ENCODE measurements at places on chromosomes 1 and 21.

DNA sequence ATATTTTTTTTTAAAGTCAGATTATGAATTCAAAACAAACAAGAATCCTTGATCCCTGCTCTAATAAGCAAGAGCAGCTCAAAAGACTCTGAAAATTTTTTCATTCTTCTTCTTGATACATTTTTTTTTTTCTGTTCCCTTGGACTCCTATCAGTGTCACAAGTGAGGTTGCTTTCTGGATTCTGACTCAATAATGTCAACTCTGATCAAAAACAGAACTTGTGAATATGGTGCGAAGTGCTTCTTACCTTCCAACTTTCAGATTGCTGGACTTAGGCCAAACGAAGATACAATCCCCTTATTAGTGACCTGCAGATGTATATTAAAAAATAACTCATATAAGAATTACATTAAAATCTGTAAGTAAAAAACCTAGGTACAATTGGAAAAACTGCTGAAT is 136.1 kb downstream of the GPATCH2 start:
- DNase-seq: no peak

GRCh38 chr1:220957233-220957605 is 78.0 kb downstream of the HLX start:
- peak; percentile 31 for DNase-seq

- DNase-seq: no peak
Measured at GRCh38 chr1:183911285-183911684, 106.4 kb downstream of the RGL1 start.

- DNase-seq: peak; percentile 95
Measured at GRCh38 chr1:58874757-58875755, 91.2 kb upstream of the JUN start.

DNA sequence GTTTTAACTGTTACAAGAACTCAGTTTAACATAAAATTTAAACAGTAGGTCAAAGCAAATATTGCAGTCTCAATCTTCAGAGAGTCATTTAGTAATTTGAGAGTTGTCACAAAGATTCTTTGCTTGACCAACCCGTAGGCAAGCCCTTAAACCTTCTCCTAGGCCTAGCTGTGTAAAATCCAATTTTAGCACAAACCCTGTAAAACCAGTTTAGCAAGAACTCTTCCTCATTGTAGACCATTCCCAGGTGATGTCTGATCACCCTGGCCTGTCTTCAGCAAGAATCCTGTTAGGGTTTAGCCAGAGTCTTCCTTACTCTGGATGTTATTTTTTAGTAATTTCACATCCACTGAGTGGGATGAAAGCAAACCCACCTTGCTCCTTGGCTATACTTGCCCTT is 30.1 kb downstream of the LRIG2 start:
- DNase-seq: no peak

DNA sequence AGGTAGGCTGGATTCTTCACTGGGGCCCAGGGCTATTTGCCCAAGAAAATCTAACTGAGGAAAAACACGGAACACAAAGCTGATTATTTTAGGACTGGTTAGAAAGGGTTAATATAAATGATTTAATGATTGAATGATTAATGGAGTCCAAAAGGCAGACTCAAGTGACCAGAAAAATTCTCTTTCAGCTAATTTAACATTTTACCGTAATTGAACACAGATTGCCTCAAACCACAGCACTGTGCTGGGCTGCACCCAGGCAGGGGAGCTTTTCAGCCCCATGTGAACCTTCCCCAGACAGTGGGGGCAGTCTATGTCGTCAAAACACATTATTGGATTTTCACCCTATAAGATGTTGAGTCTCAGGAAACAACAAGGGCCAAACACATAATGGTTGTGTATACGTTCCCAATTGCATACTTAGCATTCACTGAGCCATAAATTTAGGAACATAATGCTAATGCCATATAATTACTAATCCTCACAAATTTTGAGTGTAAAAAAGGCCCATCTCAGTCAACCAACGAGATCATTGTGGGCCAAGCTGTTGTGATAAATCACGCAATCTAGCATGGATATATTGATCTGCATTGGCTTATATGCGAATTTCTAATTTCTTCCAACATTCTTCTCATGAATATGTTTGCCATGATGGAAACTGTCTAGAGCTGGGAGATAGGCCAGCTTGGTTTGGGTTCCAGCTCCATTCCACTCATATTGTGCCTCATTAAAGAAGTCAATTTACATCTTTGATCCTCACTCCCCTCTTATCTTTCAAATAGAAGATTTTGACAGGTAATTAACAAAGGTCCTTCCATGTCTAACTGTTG is 27.7 kb downstream of the DSCAM start:
- DNase-seq: no peak

- DNase-seq: no peak
Measured at GRCh38 chr21:36396325-36396724, 11.1 kb downstream of the CHAF1B start.

DNA sequence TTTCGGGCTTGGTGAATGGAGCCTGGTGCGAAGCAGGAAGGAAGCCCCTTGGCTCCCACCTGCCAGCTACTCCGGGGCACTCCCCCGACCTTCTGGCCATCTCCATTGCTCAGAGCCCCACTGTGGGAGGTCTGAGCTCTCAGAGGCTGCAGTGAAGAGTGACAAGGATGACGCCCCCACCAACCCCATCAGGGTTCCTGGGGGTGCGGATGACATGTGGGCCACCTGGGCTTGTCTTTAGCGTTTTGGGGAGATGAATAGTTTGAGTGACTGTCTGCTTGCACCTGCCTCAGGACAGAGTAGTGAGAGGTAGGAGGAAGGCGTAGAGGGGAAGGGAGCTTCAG is 43.2 kb upstream of the LBR start:
- no peak for DNase-seq

DNA sequence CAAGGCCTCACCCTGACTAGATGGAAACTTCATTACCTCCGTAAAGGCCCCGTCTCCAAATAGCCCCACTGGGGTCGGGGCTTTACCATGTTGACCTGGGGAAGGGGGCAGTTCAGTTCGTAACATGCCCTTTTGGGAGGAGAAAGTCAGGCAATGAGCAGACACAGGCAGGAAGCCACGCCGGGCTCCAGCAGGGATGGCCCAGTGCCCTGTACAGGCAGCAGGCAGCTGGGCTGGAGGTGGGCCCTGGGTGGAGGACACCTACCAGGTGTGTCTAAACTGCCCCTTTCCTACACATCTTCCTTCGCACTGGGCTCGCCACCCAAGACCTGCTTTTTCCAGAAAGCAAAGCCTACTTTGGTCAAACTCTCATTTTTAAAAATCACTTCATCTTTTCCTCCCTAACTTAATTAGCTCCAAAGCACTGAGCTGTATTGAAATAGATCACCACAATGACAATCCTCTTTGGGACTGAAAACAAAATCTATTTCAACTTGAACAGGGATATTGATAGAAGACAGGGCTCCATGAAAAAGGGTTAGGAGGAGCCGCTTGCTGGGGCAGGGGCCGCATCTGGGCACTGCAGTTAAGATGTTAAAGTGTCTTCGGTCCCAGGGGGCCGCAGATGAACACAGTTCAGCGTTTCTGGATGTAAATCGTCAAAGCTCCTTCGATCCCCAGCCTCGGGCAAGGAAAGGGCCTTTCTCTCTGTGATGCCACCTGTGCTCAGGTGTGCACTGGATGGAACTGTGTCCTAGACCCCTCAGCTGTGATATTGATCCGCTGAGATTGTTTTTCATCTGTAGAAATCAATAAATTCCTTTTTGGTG is 104.6 kb downstream of the PDE9A start:
- no peak for DNase-seq

- DNase-seq: no peak
Measured at GRCh38 chr1:230818367-230818766, 50.0 kb downstream of the C1orf198 start.

DNA sequence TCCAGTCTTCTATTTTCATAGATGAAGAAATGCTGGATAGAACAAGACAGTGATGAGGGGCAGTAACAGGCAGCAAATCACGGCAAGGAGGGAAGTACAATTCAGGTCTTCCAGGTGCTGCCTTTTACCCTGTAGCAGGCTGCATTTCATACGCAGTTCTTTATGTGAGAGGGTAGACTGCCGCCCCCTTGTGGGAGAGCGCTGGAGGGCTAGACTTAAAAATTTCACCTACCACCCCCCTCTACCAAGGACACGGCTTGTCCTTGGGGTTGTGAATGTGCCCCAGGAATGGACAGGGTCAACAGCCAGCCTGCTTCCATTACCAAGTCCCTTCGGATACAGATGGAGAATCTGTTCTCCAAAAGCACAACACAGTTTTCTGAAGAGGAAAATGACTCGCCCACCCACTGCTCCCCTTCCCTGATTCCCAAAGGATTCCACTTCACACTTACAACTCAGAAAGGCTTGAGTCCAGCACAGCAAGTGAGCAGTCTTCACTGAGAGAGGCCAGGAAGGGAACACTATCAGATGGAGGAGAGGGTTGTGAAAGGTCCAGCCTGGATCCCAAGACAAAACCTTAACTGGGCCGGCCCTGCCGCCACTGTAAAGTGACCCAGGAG is 7.4 kb downstream of the WDR77 start:
- peak; percentile 26 for DNase-seq

GRCh38 chr21:38334866-38335265 is 78.1 kb downstream of the KCNJ15 start:
- DNase-seq: no peak

- no peak for DNase-seq
Measured at GRCh38 chr1:157111396-157112165, 12.0 kb upstream of the ETV3L start.

- DNase-seq: no peak
Measured at GRCh38 chr1:112934577-112934976, 21.4 kb downstream of the SLC16A1 start.

DNA sequence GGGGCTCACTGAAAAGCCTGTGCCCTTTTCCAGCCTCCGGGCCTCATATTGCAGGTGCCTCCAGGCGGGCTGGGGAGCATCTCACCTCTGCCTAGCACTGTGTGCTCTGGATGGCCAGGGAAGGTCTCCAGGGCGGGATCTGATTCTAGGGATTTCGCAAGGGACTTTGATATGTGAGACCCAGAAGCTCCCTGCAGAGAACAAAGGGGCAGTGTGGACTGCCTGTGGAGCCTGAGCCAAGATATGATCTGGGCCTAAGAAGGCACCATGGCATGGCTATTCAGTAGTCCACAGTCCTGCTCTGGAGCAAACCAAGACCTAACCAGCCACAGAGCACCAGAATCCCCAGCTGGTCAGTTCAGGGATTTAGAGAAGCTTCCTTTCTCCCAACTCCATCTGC is 157.2 kb downstream of the ST6GALNAC5 start:
- DNase-seq: no peak

- no peak for DNase-seq
Measured at GRCh38 chr1:175317309-175317708, 124.7 kb upstream of the KIAA0040 start.

DNA sequence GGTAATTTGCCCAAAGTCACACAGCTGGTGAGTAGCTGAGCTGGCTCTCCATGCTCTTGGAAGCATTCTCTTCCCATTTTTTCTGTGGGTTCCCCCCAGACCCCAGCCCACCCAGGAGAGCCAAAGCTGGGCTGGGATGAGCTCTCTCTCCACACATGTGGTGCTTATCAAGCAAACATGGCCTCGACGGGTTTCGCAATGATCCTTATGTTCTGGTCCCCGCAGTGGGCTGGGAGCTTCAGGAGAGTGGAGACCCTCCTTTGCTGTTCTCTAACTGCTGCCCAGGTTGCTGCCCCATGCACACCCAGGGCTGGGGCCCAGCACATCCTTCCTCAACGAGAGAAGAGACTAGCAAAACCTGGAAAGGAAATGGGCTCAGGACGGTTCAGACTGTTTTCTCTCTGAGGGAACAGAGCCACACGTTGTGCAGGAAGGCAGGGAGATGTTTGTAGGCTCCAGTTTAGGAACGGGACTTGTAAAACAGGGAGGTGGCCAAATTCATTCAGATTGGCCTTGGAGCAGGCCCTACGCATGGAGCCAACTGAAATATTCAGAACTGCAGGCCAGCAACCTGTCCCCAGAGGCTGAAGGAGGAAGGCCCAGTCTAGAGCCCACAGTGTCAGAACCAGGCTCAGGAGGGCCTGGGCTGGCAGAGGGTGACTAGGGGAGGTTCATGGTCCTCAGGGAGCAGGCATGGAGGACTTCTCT is 27.2 kb upstream of the CSF1 start:
- no peak for DNase-seq

DNA sequence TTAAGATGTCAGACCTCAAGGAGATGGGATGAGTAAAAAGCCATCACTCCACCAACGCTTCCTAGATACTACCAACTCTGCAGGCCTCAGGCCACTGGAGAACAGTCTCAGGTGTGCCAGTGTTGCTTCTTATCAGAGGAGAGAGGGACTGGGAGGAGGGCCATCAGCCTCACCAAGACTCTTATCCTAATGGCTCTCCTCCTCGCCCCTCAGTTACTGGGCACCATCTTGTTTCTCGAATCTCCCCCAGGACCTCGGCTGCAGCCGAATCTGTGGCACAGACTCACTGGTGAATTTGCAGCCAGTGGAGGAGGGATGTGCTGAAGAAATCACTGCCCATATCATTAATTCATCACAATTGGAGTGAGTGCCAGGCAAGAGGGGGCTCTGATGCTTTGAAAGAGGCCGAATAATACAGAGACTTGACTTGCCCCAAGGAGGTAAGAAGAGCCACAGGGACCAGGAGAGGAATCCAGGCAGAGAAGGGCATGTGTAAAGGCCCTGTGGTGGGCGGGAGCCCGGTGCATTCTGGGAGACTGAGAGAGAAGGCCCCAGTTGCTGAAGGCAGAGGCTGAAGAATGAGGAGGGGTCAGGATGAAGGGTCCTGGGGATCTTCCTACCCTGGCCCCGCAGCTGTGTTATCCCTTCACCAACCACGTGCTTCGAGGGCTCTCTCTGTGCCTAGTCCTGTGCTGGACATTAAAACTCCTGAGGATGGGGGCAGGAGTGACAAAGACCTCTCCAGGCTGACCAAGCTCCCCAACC is 129.8 kb downstream of the PTPRU start:
- no peak for DNase-seq

- DNase-seq: peak; percentile 92
Measured at GRCh38 chr1:84620720-84621313, 46.6 kb upstream of the CTBS start.

DNA sequence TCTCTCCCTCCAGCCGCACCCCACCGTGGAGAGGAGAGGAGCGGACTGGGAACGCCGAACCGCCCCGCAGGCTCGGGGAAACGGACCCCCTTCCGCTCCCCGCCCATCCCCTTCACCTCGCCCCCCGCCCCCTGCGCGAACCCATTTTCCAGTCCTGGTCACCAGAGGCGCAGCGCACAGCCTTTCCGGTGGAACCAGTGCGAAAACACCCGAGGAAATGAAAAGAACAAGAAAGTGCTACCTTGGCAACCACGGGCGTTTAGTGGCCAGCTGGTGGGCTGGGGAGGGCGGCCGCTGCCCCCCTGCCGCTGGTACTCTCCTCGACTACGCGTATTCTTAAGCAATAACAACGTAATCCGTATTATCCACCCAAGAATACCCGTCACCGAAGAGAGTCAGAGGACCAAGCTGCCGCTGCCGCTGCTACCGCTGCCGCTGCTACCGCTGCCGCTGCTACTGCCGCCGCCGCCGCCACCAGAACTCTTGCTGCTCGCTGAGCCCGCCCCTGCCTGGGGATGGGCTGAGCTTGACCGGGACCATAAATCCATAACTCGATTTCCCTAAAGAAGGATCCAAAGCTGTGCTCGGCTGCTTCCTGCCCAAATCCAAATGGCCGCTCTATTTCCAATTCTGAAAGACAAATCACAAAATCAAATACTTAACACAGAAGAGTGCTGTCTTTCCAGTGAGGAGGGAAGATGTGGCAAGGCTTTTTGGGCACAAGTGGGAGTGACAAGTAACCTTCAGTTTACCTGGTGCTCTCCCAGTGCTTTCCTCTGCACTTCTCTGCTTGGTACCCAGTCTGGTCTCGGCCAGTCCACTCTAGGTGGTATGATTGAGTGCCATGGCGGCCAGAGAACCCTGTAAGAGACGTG is 125.2 kb upstream of the DPYD start:
- DNase-seq: peak; percentile 82
